Right hindlimb (tissue), 1 donor: ENCODE measurements at places on chromosomes 12 and 14.

GRCh38 chr12:114355389-114356088 lies 50.4 kb downstream of the TBX5 start:
- DNase-seq, result no peak

GRCh38 chr14:69084023-69084422 lies 68.9 kb downstream of the DCAF5 start:
- no peak for DNase-seq

DNA sequence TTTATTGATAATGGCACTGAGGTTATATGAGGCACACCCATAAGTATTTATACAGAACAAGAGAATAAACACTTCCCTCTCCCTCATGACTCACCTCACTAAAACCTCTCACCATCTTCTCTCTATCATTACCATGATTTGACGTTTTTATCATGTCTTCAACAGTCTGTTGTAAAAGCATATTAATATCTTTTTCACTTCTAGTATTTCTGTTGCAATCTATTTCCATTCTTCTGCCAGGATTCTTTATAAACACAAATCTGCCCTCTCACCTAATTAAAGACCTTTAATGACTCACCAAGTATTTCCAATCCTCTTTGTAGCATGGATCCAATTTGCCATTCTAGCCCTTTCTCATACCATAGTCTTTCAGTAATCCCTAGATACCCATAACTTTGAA lies 527.7 kb downstream of the SLC16A7 start:
- no peak for DNase-seq

DNA sequence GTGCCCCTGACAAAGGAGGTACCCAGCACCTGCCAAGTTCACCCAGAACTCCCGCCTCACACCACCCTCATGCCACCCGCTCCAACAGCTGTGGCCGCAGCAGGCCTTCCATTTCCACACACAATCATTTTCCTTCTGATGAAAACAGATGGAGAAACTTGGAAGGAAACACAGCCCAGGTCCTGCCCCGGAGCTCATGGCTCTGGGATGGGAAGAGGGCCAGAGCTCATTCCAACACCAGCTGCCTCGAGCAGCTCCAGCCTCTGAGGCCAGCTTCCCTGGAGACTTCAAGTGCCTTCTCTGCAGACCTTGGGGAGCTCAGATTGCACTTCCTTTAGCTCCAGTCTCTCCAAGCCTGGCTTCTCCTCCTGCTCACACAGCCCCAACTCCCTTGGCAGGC lies 55.1 kb upstream of the CMKLR1 start:
- peak; percentile 65 for DNase-seq

- DNase-seq, result no peak
Measured at GRCh38 chr12:130506844-130507243, 169.2 kb downstream of the PIWIL1 start.

GRCh38 chr14:70189456-70190077 lies 816 bp upstream of the SLC8A3 start:
- DNase-seq, result peak; percentile 34

- no peak for DNase-seq
Measured at GRCh38 chr12:8648576-8649205, 13.9 kb downstream of the MFAP5 start.

GRCh38 chr14:94532447-94532846 lies 23.2 kb upstream of the SERPINA12 start:
- DNase-seq, result no peak

DNA sequence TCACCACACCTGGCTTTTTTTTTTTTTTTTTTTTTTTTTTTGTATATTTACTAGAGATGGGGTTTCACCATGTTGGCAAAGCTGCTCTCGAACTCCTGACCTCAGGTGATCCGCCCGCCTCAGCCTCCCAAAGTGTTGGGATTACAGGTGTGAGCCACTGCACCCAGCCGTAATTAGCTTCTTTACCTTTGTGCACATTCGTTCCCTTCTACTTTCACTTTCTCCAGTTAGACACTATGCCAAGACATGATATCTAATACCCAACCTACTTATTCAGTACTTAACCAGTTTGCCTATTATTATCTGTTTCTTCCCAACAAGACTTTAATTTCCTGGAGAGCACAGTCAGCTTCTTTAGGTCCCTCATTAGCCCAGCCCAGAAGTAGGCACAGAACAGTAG lies 5.3 kb downstream of the STYK1 start:
- DNase-seq, result no peak

DNA sequence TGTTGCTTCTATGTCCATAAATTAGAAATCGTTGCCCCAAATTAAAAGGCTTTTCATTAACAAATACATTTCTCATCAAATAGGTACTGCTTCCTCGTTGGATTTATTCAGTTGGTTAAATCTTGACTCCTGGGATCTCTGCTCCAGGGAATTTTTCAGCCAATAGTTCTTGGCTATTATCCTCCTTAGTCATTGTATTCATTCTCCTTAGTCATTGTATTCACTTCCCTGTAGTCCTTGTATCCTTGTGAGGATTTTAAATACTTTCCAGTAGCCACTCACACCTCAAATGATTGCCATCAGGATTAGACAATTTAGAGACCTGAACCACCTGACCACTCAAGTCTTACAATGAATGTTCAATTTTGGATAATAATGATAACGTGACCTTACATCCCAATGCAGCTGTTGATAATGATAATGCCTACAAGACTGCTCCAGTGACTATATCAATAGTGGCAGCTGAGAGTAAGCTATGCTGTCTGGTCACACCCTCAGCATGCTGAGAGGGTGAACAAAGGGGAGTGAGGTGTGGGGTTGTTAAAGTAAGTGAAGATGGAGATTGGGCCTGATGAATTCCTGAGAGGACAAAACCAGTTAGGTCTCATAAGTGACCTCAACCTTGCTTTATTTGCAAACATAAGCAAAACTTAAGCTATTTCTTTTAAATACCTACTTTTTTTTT lies 193.7 kb upstream of the RTL1 start:
- DNase-seq, result no peak

GRCh38 chr12:113240395-113240794 lies 19.1 kb downstream of the TPCN1 start:
- DNase-seq, result no peak

- DNase-seq, result no peak
Measured at GRCh38 chr12:7161811-7162210, 27.7 kb upstream of the PEX5 start.

GRCh38 chr12:109830718-109831117 lies 2.5 kb downstream of the TRPV4 start:
- DNase-seq, result no peak

GRCh38 chr12:47317175-47317915 lies 237.6 kb upstream of the AMIGO2 start:
- DNase-seq, result no peak

DNA sequence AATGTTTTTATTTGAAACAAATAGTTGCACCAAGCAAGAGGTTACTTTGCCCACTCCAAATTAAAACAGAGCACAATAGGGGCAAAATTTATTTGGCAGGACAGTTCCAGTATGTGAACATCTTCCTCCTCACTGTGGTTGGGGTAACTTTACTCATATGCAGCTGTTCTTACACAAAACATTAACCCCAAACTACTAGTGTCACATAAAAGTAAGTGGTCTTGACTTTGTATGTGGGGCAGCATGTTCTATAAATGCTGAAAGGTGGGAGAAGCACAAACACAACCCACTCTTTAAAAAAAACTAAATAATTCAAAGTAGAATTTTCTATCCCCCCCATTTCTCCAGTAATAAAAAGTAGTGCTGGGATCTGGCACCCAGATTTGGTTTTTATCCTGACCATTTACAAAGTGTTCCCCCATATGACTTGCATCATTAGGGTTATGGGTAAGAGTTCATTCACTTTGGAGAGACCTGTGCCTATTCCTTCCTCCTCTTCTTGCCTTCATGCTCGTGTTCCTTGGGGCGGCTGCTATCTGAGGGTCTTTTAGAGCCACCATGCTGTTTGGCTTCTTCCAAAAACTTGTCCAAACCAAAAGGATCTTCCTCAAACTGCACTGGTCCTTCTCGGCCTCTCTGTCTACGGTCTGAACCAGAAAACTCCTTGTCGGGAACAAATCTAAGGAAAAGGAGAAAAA lies 9.9 kb downstream of the SLIRP start:
- DNase-seq, result no peak

DNA sequence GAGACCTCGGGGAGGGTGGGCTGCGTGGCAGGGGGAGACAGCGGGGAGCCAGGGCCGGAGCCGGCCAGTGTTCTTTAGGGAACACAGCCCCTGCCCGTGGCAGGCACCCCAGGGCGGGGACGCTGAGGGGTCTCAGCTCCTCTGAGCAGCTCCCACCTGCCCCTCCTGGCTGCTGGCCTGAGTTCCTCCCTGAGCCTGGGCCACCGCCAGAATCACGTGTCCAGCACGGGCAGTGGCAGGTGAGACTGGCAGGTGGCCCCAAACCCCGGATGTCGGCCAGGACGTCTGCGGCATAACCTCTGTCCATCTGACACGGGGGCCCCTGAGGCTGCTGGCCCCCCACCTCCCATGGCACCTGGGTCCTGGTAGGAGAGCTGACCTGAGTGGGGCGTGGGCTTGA lies 25.1 kb downstream of the NOC4L start:
- DNase-seq, result no peak

DNA sequence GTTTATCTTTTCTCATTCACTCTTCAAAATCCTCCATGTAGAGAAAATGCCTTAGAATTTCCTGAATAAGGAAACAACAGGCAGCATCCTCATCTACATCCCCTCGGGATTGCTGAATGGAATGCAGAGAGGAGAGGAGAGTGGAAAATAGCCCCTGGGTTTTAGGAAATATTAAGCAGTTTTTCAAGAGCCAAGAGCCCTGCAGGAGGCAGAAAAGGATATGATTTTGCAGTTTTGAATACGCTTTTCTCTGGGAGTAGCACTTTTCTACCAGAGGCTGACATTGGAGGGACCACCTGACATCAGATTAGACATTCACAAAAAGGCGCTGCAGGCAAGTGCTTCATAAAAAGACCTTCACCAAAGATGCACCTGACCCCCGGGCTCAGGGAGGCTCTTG lies 362.2 kb upstream of the SFSWAP start:
- DNase-seq, result no peak

DNA sequence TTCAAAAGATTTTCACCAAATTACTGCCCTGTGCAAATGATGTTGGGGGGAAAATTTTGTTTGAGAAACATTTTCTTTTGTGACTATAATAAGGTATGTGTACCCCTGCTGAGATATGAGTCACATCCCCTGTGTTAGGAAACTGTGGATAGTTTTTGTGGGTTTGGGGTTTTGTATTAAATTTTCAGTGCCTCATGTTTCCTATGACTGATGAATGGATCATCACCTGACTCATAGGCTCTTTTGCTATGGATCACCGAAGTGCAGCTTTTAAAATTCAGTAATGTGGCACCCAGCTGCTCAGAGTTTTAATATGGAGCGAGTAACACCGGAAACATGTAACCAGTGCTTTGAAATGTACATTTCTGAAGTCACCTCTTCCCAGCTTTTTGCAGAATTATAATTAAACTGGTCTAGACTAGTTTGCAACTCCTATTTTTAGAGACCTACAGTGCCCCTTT lies 167.4 kb upstream of the HMGA2 start:
- no peak for DNase-seq

- DNase-seq, result no peak
Measured at GRCh38 chr12:75587340-75588106, 76.1 kb upstream of the KRR1 start.

DNA sequence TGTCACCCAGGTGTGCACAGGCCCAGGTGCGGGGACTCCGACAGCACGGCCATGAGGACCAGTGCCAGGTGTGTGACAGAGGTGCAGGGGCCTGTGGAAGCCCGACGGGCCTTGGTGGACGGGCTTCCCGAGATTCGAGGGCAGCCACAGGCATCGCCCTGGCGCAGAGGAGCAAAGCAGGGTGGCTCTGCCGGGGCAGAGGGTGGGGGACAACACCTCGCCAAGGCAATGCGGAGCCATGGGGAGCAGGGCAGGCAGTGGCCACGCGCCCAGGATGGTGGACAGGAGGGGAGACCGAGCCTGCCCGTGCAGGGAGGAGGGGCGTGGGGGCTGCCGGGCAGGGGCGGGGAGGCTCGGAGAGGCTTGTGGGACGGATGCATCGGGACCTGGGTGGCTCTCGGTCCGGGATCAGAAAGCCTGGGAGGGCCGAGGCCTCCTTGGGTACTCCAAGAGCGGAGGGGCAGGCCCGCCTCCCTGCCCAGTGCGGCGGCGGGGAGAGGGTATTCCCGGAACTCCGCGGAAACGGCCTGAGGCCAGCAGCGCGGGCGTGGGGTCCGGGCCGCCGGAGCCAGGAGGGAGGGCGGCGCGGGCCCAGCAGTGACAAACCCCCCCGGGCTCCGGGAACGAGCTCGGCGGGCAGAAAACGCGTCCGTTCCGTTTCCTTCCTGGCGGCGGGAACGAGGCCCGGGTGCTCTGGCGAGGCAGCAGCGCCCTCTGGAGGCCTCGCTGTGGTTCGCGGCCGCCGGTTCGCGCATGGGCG lies 1.6 kb downstream of the TMEM121 start:
- DNase-seq, result peak; percentile 88

DNA sequence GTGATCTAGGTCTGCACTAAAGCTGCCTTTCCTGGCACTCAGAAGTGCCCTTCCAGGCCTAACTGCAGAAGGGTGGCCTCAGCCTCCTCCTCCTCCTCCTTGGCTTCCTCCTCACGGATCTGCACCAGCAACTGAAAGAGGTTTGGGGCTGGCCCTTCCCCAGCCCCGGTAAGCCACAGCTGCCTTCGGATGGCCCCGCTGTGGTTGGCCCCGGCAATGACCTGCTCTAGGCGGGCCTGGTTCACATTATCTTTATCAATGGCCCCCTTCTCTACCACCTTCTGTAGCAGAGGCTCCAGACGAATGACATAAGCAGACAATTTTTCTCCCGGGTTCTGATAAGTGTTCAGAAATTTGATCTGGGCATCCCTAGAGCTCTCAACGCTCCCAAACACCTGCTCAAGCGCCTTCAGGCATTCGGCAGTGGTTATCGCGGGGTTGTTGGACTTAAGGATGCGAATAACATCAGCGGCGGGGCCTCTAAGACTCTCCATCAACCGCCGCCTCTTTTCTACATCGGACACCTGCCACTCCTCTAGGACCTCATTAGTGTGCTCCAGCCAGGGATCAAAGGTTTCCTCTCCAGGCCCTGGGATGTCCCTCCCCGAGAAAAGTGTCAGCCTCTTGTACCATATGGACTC lies 1.5 kb downstream of the PNMA1 start:
- peak; percentile 40 for DNase-seq

GRCh38 chr14:81105378-81105777 lies 115.4 kb downstream of the GTF2A1 start:
- DNase-seq, result no peak

- DNase-seq, result no peak
Measured at GRCh38 chr12:49553512-49554088, 14.3 kb downstream of the MCRS1 start.

DNA sequence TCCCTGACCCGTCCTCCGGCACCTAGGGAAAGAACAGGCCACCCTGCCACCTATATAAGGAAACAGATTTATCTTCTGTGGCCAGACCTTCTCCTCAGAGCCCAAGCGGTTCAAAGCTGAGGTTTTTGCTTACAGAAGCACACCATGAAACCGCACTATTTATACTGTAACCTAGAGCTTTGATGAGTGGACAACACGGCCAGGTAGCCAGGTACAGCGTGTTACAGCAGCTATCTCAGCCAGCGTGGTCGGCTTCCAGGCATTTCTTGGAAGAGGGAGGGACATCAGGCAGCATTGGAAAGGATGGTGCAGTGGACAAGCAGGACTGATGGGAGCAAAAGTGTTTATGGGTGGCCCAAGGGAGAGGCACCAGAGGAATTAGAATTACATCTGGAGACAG lies 34.4 kb downstream of the TTC7B start:
- no peak for DNase-seq
